Osteocyte (in vitro differentiated cells): ENCODE measurements at places on chromosomes 12 and 14.

- DNase-seq, result no peak
Measured at GRCh38 chr12:56104815-56105608, 653 bp downstream of the PA2G4 start.

DNA sequence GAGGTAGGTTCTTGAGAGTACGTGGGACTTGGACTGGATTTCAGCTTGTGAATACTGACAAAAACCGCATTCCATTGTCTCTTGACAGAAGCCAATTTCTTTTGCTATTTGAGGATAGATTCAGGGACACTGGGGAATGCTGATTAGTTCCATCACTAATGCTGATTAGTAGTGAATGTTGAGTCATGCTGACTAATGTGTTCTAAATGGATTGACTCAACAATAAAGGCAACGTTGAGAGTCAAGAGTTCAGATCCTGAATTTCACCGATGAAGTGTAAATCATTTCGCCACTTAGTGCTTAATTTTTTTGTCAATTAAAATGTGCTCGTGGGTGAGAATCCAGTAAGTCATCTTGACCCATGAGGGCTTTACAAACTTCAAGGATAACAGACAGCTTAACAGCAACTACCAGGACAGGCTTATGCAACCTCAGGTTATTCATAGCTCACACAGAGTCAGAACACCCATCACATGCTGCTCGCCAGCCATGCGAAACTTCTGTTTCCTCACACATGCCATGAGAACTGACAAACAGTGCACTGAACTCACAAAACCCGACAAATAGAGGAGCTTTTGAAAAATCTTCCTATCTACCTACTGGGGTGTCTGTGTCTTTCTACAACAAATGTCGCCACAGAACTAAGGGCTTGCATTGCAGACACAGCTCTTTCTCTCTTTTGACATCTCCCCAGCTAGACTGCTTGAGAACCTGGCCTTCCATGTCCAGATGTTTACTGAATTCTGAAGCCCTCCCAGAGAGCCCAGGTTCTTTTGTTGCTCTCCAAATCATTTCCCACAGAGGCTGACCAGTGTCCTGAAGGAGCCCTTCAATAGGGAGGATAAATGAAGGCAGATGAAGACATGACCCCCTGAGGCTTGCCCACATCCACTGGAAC, 316.4 kb downstream of the ZFP36L1 start:
- DNase-seq, result no peak

GRCh38 chr12:54201001-54201794, 12.4 kb upstream of the SMUG1 start:
- DNase-seq, result peak; percentile 92

DNA sequence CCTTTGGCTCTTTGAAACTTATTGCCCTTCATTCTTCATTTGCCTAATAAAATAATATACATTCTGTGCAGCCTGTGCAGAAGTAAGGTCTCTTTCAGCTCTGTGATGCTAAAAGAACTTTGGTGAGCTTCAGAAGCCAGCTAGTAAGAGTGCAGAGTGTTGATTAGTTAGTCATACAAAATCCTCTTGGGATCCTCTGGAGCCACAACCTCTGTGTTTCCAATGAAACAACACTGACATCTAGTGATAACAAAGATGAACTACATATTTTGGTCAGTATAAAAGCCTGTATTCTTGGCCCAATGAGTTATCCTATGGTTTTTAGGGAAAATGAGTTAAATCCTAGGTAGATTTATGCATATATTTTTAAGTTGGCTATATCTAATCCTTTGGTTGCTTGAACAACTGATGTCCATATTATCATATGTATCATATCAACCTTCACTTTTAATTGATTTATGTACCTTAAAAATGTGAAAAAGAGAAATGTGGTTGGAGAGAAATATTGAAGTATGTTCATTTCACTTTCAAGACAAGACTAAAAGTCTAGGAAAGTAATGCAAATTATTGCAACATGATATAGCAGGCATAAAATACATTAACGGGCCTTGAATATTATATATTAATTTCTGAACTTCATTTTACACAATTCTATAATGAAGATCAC, 158.4 kb downstream of the KLHL28 start:
- DNase-seq, result no peak

DNA sequence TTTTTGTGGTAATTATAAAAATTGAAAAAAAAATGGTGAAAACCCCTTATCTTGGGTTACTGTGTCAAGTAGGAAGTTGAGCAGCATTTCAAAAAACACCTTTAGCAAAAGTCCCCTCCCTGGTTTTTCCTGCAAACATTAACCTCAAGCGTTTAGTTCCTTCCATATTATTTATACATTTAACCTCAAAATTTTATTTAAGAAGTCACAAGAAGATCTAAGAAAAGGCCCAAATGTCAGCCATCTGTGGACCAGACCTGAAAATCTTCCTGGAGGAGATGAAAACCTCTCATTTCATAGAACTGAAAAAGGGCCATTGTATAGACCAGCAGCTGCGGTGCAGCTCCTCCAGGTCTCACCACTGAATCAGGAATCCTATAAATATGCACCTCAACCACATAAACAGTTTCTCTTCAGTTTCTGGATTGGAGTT, 40.4 kb upstream of the BTG1 start:
- no peak for DNase-seq

- DNase-seq, result no peak
Measured at GRCh38 chr12:22733756-22734155, 108.8 kb downstream of the ETNK1 start.

DNA sequence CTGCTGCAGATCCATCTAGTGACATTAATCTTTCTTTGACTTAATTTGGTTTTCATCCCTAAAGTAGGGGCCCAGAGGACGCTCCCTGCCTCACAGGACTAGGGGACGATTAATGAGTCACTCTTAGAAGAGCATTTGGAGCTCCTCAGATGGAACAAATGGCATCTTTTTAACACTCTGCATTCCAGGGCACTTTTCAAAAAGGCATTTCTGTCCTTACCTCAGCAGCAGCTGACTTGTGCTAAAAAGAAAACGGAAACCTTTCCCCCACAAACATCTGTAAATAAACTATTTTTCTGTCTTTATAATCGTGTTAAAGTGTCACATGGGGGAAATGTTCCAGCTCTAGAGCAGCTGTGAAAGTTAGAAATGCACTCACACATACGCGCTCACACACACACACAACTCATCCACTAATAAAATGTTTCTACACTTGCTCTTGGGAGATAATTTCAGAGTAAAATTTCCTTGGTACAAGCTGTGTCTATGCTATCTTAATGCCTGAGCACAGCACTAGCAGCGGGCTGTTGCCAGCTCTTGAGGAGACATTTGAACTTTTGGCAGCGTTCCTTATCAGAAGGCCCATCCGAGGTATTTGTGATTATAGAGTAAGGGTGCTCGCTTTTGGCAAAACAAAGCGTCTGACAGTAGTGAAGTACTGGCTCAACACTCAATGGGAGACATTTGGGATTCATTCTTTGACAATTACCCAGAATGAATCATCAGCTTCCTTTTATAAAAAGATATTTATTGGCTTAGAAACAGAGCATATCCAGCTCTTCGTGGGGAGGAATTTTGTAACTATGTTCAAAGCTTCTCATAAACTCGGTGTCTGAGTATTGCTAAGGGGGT, 141.3 kb downstream of the PLXNC1 start:
- DNase-seq, result no peak
